CD4-positive, alpha-beta T cell (primary cell): ENCODE measurements at places on chromosomes 11 and 22. TPM values are rescaled to one million over a fixed set of nuclear protein-coding genes. Genes with fewer than 3 reads are reported as not detected.

DNA sequence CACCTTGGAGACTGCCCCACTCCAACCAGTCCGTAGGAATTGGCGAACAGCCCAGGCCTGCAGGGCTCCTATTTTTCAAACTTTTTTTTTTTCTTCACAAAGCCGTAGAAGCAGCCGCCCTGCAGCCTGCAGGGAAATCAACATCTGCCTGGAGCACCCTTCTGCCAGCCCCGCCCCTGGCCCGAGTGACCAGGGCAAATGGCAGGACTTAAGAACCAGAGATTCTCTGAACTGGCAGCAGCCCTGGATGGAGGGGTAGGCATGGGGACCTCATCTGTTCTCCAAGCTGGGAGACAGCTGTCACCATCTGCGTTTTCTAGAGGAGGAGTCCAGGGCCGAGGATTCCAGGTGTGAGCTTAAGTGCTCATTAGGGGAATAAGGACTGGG, 5.6 kb downstream of the SCN2B start:
- peaks cover 8% of the 10 kb centered on the region for H3K4me1 ChIP-seq
- H3K27me3 ChIP-seq, result peaks cover 2% of the 10 kb centered on the region
- no peak for DNase-seq
- no peak overlapping the region for H3K27ac ChIP-seq

DNA sequence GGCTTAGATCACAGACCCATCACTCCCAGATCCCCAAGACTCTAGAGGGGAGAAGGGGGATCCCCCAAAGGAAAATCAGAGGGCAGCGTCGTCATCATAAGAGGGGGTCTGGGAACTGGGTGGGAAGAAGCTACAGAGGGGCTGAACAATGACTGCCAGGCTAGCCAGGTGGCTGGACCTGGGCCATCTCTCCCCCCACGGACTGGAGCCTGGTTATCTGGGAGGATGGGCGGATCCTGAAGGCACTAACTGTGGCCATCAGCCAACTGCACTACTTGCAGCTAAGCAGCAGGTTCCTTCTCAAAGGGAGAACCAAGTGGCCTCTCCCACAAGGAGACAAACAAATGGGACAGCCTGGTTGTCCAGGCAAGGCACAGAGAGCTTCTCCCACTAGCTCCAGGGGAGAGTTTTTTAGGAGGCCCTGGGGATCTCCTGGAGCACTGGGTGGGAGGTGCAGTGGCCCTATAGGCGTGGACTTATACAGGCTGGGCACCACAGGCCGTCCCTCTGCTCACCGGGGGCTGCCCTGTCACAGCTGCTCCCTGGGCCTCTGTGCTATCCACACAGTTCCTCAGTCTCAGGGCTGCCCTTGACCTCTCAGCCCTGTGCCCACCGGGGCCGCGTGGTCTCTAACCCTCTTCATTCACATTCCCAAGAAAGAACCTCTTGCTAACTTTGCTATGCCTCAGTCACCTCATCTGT, 15.4 kb downstream of the P2RY6 start:
- DNase-seq, result no peak
- H3K27me3 ChIP-seq, result no peaks in the 10 kb centered on the region
- H3K36me3 ChIP-seq, result no peaks in the 10 kb centered on the region
- H3K27ac ChIP-seq, result no peak overlapping the region

- no peaks in the 10 kb centered on the region for H3K4me1 ChIP-seq
- no peak overlapping the region for H3K27ac ChIP-seq
- no peak overlapping the region for H3K4me3 ChIP-seq
- no peaks in the 10 kb centered on the region for H3K27me3 ChIP-seq
- no peak for DNase-seq
These were observed 537.9 kb upstream of the FAT3 start for GRCh38 chr11:91686700-91687099.

GRCh38 chr11:1930462-1930830, 10.9 kb downstream of the TNNT3 start:
- no peaks in the 10 kb centered on the region for H3K36me3 ChIP-seq
- H3K4me3 ChIP-seq, result no peak overlapping the region
- H3K4me1 ChIP-seq, result peaks cover 6% of the 10 kb centered on the region
- H3K27ac ChIP-seq, result no peak overlapping the region

GRCh38 chr11:48051217-48051830, 71.0 kb downstream of the PTPRJ start:
- H3K4me1 ChIP-seq, result peaks cover 59% of the 10 kb centered on the region
- H3K36me3 ChIP-seq, result peaks cover 11% of the 10 kb centered on the region
- no peaks in the 10 kb centered on the region for H3K27me3 ChIP-seq
- H3K4me3 ChIP-seq, result no peak overlapping the region
- no peak overlapping the region for H3K27ac ChIP-seq
- no peak for DNase-seq

DNA sequence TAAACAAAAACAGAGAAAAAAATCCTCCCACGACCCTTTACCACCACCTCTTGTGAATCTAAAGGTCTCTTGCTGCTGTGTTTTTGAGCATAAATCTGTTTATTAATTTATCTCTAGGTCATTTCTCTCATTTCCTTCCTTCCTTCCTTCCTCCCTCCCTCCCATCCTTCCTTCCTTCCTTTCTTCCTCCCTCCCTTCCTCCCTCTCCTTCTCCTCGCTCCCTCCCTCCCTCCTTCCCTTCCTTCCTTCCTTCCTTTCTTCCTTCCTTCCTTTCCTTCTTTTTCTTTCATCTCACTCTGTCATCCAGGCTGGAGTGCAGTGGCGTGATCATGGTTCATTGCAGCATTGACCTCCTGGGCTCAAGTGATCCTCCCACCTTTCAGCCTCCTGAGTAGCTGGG, 13.5 kb upstream of the APOBEC3A start:
- no peak overlapping the region for H3K4me3 ChIP-seq
- peaks cover 14% of the 10 kb centered on the region for H3K4me1 ChIP-seq
- peaks cover 21% of the 10 kb centered on the region for H3K27me3 ChIP-seq
- H3K27ac ChIP-seq, result no peak overlapping the region

The OR8D1 gene
- not detected for total RNA-seq

DNA sequence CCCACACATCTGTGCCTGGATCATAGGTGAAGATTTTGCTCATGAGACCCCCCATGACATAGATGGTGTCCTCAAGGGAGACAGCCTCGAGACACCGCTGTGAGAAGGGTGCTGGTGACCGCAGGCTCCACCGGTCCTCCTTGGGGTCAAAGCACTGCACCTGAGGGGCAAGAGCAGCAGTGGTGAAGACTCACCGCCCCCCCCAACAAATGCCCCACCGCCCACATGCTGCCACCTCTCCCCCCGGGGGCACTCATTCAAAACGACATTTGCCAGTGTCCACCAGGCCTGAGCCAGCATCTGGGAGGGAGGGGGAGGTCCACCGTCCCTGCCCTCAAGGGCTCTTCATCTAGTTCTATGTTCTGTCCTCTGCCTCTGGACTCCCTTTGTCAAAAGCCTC, 9.3 kb downstream of the KLHL35 start:
- H3K4me1 ChIP-seq, result peaks cover 9% of the 10 kb centered on the region
- H3K4me3 ChIP-seq, result no peak overlapping the region
- H3K27ac ChIP-seq, result no peak overlapping the region
- peaks cover under 1% of the 10 kb centered on the region for H3K27me3 ChIP-seq
- DNase-seq, result no peak
- peaks cover 16% of the 10 kb centered on the region for H3K36me3 ChIP-seq

- no peaks in the 10 kb centered on the region for H3K4me1 ChIP-seq
- DNase-seq, result no peak
- H3K27me3 ChIP-seq, result no peaks in the 10 kb centered on the region
- no peaks in the 10 kb centered on the region for H3K36me3 ChIP-seq
- no peak overlapping the region for H3K27ac ChIP-seq
These were observed 597.2 kb upstream of the ANO3 start for GRCh38 chr11:25734591-25735211.
